Vagina (tissue), 2 donors: ENCODE measurements at places on chromosomes 7 and 10.
A peak's percentile ranks its signal among the peaks of the same experiment; 100 is the strongest.

DNA sequence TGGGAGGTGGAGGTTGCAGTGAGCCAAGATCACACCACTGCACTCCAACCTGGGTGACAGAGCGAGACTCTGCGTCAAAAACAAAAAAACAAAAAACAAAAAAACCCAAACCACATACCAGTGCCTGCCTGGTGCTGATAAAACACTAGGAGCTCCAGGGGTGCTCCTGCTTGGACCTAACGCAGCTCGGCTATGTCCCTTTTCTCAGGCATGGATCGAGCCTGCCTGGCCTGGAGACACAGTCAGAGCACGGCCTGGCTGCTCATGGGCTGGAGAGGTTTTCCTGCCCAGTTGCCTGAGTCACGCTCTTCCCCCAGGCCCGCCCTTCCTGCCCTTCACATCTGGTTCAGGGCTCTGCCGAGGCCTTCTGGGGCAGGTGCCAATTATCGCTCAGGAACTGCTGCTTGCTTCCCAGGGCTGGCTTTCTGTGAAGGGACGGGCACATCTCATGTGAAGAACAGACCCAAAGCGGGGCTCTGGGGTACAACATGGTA is 12.6 kb upstream of the NPFFR1 start:
- H3K27me3 ChIP-seq: no peaks in the 10 kb centered on the region
- peak overlapping the region; percentile 63 for H3K27ac ChIP-seq
- H3K4me1 ChIP-seq: peaks cover 23% of the 10 kb centered on the region
- H3K36me3 ChIP-seq: no peaks in the 10 kb centered on the region
- H3K4me3 ChIP-seq: no peak overlapping the region

DNA sequence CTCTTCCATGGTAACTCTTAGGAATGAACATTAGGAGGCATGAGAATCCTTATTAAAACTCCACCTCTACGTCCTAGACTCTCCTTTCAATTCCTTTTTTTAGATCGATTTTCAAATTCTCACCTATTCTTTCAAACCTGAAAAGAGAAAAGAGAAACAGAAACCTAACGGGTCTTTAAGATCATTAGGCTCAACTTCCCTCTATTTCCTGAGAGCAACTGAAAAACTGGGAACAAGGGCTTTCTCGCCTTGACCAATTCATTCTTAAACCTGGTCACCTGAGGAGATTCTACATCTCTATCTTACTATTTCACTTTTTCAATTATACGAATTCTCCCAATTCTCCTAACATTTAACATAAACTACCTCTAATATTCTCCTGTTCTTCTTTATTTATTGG is 2.8 kb downstream of the TFEC start:
- no peak overlapping the region for H3K4me3 ChIP-seq
- no peak overlapping the region for H3K27ac ChIP-seq
- no peak for DNase-seq
- H3K27me3 ChIP-seq: no peaks in the 10 kb centered on the region

GRCh38 chr10:78657163-78657861 is 411.5 kb upstream of the ZMIZ1 start:
- H3K36me3 ChIP-seq: no peaks in the 10 kb centered on the region
- no peak overlapping the region for H3K4me3 ChIP-seq
- no peaks in the 10 kb centered on the region for H3K27me3 ChIP-seq
- H3K27ac ChIP-seq: no peak overlapping the region
- no peaks in the 10 kb centered on the region for H3K4me1 ChIP-seq
- no peak for DNase-seq

DNA sequence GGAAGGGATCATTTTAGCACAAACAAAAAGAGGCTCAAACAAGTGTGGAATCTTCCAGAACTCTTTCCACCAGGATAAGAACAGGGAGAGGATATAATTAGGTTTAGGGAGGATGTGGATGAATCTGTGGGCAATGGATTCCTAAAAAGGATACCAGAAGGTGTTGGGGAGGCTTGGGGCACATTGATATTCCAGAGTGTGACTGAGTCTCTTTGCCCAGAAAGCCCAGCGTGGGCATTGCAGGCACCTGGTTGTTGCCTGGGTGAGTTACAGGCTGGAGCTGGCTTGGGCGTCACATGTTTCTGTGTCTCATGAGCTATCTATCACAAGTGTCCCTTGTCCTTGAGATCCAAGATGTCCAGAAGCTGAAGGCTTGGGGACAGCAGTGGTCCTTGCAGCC is 3.3 kb downstream of the COL26A1 start:
- no peak for DNase-seq
- H3K36me3 ChIP-seq: no peaks in the 10 kb centered on the region
- no peaks in the 10 kb centered on the region for H3K27me3 ChIP-seq
- no peak overlapping the region for H3K4me3 ChIP-seq
- no peak overlapping the region for H3K27ac ChIP-seq

DNA sequence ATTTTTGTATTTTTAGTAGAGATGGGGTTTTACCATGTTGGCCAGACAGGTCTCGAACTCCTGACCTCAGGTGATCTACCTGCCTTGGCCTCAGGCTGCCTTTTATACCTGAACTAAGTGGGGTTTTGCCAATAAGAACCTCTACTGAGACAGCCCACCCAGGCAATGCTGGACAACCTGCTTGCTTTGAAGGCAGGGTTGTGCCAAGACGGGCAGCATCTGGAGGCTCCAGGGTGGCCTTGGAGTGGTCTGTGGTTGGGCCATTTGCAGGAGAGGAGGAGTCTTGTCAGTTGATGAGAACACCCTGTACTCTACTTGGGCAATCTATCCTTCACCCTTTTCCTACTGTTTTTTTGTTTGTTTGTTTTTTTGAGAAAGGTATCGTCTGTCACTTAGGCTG is 75.3 kb upstream of the ZNF735 start:
- no peak overlapping the region for H3K27ac ChIP-seq
- DNase-seq: no peak
- no peak overlapping the region for H3K4me3 ChIP-seq
- H3K27me3 ChIP-seq: no peaks in the 10 kb centered on the region
- no peaks in the 10 kb centered on the region for H3K4me1 ChIP-seq

DNA sequence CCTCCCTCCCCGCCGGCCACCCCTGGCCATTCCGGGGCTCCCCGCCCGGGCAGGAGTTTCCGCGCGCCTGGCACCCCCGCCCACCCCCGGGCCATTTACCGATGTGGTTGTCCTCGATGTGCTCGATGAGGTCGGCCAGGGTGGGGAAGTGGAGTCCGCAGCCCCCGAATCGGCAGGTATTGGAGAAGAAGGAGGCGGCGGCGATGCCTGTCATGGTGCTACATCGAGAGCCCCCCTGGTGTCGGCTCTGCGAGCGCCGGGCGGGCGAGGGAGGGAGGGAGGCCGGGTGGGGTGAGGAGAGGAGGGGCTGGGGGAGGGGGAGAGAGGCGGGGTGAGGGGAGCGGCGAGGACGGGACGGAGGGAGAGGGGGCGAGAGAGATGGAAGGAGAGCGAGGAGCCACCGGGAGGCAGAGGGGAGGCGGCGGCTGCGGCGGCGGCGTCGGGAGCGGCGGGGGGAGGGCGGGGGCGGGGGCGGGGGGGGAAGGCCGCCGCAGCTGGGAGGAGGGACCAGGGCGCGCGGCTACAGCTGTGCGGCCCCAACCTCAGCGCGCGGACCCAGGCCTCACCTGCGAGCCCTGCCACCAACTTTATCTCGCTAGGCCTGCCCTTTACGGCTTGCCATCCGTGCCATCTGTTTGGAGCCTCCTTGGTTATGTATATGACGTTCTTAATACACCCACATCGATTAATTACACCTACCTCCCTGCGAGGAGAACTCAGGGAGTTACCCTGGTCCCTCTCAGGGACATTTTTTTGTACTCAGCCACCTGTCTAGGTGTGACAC is at the start of gene JAZF1:
Gene JAZF1, minus strand, starts transcription at position 432 of the 784 bp plus-strand sequence.
- H3K4me1 ChIP-seq: peaks cover 40% of the 10 kb centered on the region
- peak within 1 kb of the TSS; percentile 89 for H3K27ac ChIP-seq
- H3K36me3 ChIP-seq: no peaks in the 10 kb centered on the region
- DNase-seq: no peak
- H3K27me3 ChIP-seq: no peaks in the 10 kb centered on the region
- H3K4me3 ChIP-seq: peak within 1 kb of the TSS; percentile 87

GRCh38 chr10:34486008-34486407 is 329.1 kb downstream of the PARD3 start:
- DNase-seq: no peak
- no peaks in the 10 kb centered on the region for H3K27me3 ChIP-seq
- H3K36me3 ChIP-seq: no peaks in the 10 kb centered on the region

DNA sequence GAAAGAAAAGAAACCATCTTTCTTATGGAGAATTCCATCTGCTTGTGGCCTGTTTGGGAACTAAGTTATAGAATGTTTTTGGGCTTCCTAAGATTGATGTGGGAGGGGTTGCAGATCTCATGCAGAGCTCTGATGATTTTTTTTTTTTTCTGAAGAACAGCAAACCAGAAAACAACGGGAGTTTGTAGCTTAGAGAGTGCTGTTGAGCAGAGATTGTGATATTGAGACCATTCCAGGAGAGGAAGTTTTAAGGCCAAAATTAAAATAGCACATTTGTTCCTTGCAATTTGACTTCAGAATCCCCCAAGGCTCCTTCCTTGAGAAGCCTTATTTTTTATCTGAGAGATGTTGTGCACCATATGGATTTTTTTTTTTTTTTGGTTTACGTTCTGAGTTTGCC is 159.5 kb upstream of the NRP1 start:
- no peak for DNase-seq
- no peaks in the 10 kb centered on the region for H3K27me3 ChIP-seq
- no peaks in the 10 kb centered on the region for H3K36me3 ChIP-seq
- H3K4me1 ChIP-seq: peaks cover 18% of the 10 kb centered on the region
- no peak overlapping the region for H3K27ac ChIP-seq
- H3K4me3 ChIP-seq: no peak overlapping the region

DNA sequence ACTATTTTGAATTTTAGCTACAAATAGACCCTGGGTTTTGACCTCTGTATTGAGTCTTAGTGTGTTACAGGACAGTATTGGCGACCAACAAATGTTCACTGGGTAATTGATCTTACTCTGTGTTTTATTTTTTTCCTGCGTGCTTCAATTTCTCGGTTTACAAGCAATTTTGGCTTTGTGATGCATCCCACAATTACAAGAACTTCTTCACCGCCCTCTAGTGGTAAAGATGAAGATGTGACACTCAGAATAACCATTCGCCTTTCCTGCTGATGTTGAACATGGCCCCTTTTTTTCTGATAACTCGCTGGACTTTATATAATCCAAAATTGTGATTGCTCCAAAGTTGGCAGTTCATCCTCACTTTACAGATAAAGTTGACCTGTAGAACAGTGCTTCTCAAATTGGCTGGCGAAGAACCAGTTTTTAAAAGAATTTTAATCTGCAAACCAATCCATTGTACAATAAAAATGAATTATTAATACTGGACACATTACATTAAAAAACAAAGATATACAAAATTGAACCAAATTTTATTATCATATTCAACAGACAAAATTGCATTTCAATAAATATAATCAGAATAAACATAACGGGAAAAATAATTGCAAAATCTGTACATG is 20.2 kb upstream of the SMC3 start:
- H3K4me1 ChIP-seq: no peaks in the 10 kb centered on the region
- no peaks in the 10 kb centered on the region for H3K27me3 ChIP-seq
- no peak overlapping the region for H3K4me3 ChIP-seq
- no peak overlapping the region for H3K27ac ChIP-seq
- no peaks in the 10 kb centered on the region for H3K36me3 ChIP-seq
- DNase-seq: no peak

DNA sequence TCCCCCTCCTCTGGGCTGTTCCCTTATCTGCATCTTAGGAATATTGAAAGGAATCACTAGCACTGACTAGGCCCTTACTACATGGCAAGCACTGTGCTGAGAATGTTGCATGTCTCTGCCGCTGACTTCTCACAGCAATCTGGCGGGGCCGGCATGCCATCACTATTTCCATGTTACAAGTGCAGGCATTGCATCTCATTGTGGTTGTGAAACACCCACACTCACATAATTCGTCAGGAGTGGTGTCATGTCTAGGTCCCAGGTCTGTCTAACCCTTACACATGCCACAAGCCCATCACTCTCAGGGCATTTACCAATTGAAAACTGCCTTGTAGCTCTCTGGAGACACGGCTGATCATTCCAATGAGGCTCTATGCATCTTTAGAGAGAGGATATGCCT is 8.5 kb upstream of the IL2RA start:
- H3K27ac ChIP-seq: no peak overlapping the region
- H3K4me3 ChIP-seq: no peak overlapping the region

- no peak overlapping the region for H3K4me3 ChIP-seq
- H3K27me3 ChIP-seq: no peaks in the 10 kb centered on the region
- peaks cover 6% of the 10 kb centered on the region for H3K4me1 ChIP-seq
- no peak for DNase-seq
- H3K27ac ChIP-seq: no peak overlapping the region
Observed at GRCh38 chr10:133318494-133319127, 9.9 kb downstream of the ZNF511 start.

DNA sequence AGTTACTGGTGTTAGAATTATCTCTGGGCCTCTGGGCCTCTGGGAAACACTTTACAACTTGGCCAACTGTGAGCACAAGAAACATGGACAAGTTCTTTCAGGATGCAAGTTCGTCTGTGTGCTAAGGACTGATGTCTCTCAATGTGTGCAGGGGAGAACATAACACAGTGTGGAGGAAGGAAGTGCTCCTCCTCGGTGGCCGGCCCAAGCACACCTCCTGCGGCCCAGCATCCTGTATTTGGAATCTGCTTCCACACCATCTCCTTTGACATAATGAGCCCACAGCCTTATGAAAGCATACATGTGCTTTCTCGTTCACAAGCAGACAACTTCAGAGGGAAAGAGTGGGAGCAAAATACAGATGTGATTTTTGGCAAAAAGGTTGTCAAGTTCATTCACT is 59.0 kb downstream of the MTPN start:
- H3K27me3 ChIP-seq: no peaks in the 10 kb centered on the region
- DNase-seq: no peak
- H3K4me1 ChIP-seq: peaks cover 3% of the 10 kb centered on the region
- no peaks in the 10 kb centered on the region for H3K36me3 ChIP-seq
- no peak overlapping the region for H3K4me3 ChIP-seq

- H3K4me3 ChIP-seq: no peak overlapping the region
- DNase-seq: no peak
- no peak overlapping the region for H3K27ac ChIP-seq
- no peaks in the 10 kb centered on the region for H3K27me3 ChIP-seq
- peaks cover 14% of the 10 kb centered on the region for H3K4me1 ChIP-seq
Observed at GRCh38 chr10:7345717-7346116, 65.1 kb downstream of the SFMBT2 start.

DNA sequence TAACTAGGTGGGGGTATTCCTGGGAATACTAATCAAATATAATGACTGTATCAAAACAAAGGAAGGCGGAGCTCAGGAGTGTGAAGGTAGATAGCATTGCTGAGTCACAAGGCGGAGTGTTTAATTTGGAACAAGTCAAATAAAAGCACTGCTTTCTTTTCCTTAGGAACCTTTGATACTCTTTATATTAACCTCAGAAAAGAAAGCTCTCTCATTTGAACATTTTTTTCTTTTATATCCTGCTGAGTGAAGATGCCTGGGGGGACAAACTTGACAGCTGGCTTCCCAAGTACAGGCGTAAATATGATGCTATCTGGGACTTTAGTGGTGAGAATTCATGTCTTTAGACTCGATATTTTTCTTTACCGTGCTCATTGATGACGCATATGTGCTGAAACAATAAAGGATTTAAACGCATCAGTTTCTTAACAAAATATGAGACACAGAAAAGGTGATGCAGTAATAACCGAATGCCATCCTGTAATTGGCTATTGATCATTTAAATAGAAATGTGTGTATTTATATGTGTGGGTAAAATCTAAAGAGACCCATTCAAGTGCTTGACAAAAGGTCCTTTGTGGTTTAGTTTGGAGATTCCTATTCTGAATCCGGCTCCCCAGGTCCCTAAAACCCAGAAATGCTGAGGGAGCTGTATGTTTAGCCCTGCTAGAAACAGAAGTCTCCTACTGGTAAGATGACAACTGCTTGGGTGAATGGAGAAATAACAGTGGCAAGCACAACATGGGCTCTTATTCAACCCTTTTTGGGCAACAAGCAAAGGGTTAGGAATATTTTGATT is 102.7 kb downstream of the PRTFDC1 start:
- H3K4me3 ChIP-seq: no peak overlapping the region
- no peak for DNase-seq
- no peaks in the 10 kb centered on the region for H3K36me3 ChIP-seq
- no peaks in the 10 kb centered on the region for H3K27me3 ChIP-seq
- no peak overlapping the region for H3K27ac ChIP-seq
